CD14-positive monocyte (primary cell): ENCODE measurements at places on chromosomes 2 and 18.

DNA sequence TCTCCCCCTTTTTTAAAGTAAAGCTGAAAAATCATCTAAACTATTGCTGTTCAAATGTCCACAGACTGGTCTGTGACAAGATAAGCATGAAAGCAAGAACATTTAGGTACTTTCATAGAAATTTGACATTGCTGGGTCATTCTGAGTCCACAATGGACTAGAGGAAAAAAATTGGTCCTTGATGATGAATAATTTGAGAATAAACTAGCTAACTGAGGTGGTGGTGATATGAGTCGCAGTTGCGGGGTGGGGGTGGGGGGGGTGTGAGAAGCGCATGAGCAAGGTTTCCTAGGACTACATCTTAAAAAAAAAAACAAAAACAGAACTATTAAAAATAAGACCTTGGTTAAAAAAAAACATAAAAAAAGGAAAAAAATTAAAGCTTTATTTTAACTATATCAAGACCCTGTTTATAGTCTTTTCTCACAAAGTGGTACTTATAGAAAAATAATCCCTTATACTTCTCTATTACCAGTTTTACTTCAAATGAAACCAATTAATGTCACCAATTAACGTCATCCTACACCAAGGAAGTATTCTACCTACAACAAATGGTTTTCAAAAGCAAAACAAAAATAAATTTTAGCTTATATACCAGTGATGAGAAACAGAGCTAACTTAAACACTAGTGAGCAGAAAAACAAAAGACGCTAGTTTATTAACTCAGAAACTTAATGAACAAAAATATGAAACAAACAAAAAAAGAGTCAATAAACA, 88.1 kb downstream of the ASXL2 start:
- DNase-seq: no peak

DNA sequence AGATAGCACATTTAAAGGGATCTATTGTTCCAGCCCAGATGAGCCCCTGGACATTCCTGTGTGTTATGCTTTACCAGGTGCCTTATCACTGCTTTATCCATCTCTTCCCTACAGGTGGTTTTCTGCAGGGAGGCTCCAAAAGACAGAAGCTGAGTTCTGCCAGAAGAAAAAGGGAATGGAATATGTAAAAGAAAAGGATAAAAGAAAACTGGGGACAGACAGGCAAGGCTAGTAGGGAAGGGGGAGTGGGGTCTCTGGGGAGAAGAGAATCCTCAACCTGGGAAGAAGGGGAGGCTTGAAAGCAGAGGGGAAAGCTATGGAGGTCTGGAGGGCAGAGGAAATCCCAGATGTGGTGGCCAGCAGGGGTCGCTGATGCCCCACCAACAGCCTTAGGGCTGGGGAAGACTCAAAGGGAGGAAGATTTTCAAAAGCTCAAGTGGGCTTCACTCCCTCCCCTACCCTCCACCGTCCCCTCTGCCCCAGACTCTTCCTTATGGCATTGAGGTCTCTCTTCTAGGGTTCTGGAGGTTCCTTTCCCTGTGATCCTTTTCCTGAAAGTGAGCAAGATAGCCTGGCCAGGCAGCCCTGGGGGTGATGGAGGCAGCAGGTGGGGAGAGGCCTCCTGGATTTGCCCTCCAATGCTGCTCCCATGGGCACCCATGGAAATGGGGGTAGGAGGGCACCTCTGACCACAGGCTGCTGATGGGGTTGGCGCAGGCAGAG, 178.1 kb upstream of the PKDCC start:
- peak; percentile 35 for DNase-seq

DNA sequence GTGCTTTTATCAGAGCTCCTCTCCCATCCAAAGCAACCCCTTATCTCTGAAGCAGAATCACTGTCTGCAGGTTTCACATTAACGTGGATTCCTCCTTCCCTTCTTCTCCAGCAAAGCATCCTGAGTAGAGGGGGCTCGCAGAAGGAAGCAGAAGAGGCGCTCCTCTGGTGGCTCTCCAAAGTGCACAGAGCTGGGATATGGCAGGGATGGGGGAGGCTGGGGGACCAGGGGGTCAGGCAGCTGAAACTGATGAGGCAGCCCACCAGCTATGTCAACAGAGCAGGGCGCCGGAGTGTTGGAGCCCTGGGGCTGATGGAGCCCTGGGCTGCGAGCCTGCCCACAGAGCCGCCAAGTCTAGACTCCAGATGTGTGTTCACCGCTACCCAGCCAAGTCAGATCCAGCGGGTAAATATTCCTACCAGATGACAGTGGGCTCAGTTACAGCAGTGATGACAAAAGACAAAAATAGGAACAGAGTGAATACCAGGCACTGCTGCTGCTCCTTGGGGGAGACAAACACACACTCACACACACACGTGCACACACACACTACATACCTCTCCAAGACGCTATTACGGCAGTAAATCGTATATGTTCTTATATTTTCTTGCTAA, 678.3 kb upstream of the ID2 start:
- DNase-seq: no peak

DNA sequence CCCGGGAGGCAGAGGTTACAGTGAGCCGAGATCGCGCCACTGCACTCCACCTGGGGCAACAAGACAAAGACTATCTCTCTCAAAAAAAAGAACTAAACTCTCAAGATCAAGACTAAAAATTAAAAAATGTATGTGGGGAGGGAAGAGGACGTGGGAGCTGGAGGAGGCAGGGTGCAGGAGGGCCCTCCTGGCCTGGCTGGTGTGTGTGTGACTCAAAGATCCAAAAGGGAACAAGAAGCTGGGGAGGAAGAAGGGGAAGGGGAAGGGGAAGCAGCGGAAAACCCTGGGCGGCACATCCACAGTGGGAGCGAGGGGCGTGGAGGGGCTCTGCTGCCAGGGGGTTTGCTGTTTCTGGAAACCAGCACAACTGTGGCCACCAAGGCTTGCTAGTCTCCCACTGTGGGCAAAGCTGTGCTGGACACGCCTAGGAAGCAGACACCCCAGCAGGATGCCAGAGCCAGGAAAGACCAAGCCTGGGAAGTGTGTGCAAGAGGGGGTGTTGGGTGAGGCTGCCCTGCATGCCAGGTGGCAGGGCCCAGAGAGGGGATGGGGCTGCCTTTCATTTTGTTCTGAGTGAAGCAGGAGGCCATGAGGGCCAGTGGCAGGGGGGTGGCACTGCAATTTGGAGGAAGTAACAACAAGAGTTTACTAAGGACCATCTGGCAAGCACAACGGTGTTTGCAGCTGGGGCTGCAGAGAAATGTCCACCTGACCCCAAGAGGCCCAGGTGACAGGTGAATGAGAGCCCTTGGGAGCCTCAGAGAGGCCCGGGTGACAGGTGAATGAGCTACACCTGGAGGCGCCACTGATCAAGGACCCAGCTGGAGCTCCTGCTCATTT, 44.5 kb downstream of the ANO7 start:
- DNase-seq: no peak

GRCh38 chr2:14626873-14627272, 5.6 kb upstream of the LRATD1 start:
- DNase-seq: no peak

DNA sequence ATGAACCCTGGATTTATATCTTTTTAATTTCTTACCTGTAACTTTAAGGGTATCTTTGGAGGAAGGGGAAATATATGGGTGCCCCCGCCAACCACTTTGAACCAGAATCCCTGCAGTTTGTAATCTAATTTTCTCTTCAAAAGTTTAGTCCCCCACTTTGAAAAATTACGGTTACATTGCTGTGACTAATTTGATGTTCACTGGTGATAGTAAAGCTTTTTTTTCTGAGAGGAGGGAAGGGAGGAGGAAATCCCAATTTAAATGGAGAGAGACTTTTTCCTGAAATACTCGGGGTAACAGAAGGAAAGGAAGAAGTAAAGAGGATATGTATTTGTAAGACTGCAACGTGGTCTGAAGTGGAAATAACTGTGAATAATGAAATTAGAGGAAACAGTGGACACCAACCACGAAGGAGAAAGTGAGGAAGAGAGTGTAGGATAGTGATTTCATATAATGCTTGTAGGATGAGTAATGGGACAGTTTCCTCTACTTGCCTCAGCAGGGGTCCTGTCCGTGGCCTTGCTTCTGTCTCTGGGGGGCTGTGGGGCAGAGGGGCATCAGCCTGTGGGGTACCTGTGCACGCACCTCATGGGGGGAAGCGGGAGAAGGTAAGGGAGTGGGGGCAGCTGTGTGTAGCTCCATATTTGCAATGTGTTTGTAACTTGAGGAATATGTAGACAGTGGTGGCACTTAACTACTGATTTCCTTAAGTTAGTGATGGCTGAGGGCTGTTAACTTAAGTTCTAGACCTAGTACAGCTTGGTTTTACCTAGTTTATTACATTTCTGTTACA, 161.1 kb downstream of the LTBP1 start:
- DNase-seq: no peak

- no peak for DNase-seq
Measured at GRCh38 chr2:21787941-21788340, 664.2 kb downstream of the TDRD15 start.

DNA sequence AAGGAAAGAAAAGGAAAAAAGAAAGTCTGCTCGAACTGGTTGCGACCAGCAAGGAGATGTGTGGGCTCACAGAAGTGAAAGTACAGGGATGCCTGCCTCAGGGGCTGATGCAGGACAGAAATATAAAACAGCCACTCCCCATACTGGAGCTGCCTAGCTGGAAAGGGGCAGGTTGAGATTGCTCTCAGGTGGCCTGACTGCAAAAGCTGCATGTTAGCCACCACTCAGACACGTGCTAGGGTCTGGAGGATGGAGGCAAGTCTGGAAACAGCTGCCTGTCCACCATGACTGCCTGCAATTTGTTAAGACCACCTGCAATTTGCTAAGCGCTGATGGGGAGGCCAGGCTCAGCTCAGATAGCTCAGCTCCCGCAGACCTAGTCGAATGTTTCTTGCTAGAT, 17.9 kb downstream of the B3GNT7 start:
- DNase-seq: no peak

GRCh38 chr2:28391564-28392296, 928 bp upstream of the FOSL2 start:
- DNase-seq: peak; percentile 67

- peak; percentile 34 for DNase-seq
Measured at GRCh38 chr2:60317844-60318243, 235.6 kb downstream of the BCL11A start.

GRCh38 chr2:11930211-11930761, 183.9 kb downstream of the LPIN1 start:
- no peak for DNase-seq

DNA sequence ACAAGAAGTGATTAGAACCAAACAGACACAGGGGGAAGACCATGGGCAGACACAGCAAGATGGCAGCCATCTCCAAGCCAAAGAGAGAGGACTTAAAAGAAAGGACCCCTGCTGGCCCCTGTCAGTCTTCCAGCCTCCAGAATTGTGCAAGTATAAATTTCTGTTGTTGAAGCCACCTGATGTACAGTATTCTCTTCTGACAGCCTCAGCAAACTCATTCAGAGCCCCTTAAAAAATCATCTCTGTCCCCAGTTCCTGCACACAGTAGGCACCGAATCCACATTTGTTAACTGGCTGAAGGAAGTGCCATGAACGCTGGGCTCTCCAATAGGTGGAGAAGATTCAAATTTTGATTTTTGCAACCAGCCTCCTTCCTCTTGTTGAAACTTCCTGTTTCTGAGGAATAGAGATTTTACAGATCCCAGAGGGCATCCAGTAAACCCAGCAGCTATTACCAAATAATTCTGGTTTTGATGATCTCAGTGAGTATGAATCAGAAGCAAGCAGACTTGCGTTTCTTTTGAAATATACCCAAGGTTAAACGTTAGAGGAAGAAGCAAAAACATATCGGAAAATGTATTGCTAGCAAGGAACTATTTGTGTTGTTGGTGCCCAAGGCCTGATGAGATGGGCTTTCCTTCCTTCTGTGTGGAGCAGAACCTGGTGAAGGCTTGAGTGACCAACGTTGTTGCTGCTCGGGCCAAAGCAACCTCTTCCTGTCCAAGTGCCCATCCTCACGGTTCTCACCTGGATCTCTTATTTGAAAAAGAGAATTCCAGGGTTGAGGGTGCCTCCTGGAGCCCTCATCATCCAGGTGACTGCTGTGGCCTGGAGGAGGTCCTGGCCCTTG, 47.7 kb upstream of the PLB1 start:
- DNase-seq: peak; percentile 99

GRCh38 chr2:112065966-112066365, 10.9 kb downstream of the TMEM87B start:
- DNase-seq: no peak

GRCh38 chr18:4658804-4659203, 203.7 kb upstream of the DLGAP1 start:
- no peak for DNase-seq

DNA sequence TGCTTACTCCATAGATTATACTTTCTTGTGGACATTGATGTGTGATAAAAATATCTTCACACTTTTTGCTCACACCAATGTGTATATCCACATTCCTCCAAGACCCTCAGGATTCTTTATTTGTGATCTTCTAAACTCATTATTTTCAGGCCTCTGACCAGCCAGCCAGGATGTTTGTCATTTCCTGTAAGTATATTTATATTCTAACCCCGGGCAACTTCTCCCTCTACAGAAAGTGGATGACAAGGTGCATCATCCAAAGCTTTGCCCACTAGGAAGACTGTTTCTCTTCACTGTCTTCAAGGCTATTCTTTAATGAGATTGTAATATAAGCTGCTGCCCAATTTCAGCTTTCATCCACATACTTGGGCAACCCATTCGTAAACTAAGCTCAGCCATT, 3.6 kb upstream of the CWC22 start:
- DNase-seq: no peak

DNA sequence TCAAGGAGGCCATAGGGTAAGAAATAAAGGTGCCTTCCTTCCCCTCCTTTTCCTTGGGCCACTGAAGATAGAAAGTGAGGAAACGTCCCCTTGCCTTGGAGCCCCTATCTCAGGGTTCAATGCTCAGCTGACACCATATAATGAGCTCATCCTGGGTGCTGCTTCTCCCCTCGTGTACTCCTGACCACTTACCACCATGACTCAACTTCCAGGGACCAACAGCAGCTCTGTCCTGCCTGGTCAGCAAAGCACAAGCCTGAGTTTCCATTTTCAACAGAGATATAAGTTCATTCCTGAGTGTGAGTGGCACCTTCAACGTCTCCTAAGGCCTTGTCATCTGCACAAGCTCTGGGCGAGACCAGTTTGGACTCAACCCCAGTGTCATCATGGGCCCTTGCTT, 151.2 kb downstream of the CAPN13 start:
- DNase-seq: no peak

GRCh38 chr2:175414191-175414881, 232.8 kb upstream of the ATP5MC3 start:
- no peak for DNase-seq
